ENCODE measurements at places on chromosomes 13 and 19.

DNA sequence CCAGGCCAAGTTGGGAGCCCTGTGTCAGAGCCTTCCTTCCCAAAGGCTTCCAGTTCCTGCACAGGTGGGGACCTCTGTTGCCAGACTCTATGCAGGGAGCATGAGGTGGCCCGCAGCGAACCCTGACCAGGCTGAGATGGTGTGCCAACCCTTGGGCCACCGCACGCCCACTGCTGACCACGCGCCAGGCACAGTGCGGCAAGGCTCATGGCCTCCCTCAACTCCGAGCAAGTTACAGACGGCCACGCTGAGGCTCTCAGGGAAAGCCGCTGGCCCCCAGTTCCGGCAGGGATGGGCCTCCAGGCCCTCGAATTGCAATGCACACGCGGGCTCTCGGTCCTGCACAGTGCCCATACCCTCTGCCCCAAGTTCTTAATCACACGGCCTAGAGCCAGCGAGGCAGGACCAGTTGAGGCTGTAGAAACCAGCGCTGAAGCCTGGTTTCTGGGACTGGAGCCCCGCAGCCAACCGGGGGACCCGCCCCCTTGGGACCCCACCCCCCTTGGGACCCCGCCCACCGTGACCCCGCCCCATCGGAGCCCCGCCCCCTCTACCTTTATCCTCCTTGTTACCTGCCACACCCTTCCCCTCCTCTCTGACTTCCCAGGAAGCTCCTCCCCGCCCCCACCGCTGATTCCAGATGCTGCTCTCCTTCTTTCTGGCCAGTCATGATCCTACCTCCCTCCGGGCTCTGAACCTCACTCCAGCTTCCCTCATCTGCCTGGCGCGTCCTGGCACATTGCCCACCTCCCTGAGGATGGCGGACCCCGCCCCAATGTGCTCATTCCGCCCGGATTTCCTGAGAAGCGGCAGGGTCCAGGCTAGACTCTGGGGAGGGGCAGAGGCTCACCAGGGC is 6.0 kb downstream of the PEX11G start:
- peak; percentile 23 for DNase-seq

- DNase-seq: no peak
These were observed 14.1 kb upstream of the SOX21 start for GRCh38 chr13:94726425-94726824.

GRCh38 chr13:97695684-97696083 is 257.8 kb upstream of the IPO5 start:
- no peak for DNase-seq

DNA sequence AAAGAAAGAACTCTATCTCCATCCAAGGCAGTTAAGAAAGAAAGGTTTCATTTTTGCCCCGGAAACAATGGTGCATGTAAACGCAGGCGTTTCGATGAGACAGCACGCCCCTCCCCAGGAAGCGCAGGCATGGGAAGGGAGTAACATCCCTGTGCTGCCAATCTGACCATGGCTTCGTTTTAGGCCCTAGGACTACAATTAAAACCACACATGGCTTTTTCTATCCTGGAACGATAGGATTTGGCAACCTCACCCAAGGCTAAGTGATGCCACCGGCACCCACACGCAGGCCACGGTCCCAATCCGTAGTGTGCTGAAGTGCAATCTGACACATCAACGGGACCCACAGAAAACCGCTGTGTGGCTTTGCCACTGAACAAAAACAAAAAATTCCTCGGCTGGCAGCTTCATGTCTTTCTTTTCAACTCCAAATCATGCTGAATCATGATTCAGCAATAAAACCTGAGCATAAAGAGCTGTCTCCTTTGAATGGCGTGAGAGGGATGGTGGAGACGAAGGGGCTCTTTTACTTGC is 24.2 kb downstream of the RANBP3 start:
- peak; percentile 64 for DNase-seq

DNA sequence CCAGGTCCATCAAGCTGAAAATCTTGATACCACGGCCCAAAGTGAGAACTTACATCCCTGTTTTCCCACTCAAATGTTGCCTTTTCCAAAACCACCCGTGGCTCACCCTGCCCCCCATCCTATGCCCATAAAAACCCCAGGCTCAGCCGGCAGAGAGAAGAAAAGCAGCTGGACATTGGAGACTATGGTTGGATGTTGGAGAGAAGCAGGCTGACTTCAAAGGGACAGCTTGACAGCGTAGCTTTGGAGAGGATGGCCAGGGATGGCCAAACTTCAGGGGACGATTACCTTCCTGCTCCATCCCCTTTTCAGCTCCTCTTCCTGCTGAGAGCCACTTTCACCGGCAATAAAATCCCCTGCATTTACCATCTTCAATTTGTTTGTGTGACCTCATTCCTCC is 3.5 kb upstream of the ZNF792 start:
- no peak for DNase-seq

- no peak for DNase-seq
These were observed 142.9 kb upstream of the SERP2 start for GRCh38 chr13:44230736-44231135.

DNA sequence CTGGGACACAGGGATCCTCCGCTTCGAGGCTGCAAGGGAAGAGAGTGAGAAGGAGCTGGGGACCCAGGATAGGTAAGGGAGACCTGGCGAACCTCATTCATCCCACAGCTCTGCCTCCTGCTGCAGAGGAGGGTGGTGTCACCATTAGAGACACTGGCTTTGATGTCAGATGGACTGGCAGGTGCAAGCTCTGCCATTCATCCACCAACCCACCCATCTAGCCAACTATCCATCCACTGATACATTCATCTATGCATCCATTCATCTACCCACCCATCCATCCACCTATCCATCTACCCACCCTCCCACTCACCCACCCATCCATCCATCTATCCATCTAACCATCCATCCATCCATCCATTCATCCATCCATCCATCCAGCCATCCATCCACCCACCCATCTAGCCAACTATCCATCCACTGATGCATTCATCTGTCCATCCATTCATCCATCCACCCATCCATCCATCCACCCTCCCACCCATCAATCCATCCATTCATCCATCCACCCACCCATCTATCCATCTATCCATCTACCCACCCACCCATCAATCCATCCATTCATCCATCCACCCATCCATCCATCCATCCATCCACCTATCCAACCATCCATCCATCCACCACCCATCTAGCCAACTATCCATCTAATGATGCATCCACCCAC is 5.7 kb downstream of the C19orf33 start:
- no peak for DNase-seq

DNA sequence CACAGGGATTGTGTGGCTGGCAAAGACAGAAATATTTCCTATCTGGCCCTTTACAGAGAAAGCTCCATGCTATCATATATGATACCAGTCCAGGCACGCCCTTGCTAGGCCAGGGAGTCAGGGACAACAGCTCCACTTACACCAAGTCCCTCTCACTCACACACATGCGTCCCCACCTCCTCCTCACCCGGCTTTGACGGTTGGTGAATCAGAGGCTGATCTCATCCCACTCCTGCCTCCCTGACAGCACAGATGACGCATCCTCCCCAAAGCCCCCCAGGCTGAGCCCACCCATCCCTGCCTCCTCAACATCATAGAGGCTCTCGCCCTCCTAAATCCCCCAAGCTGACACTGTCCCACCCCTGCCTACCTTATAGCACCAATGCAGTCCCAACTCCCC is 62.7 kb downstream of the F2RL3 start:
- DNase-seq: no peak

DNA sequence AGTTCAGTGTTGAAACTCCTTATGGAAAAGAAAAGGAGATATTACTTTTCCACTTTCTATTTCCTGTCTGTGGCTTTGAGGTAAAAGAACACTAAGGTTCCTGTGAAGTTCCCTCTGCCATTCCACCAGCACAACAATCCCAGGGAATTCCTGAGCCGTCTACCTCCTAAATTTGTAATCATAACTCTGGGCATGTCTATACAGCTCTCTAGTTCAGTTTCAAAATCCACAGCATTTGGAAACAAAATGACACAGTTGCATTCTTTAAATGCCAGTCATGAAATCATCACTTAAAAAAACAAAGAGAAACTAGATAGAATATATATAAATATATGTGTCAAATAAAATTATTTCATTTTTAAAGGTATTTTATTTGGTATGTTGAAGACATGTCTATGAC is 9.0 kb upstream of the THSD1 start:
- DNase-seq: no peak

DNA sequence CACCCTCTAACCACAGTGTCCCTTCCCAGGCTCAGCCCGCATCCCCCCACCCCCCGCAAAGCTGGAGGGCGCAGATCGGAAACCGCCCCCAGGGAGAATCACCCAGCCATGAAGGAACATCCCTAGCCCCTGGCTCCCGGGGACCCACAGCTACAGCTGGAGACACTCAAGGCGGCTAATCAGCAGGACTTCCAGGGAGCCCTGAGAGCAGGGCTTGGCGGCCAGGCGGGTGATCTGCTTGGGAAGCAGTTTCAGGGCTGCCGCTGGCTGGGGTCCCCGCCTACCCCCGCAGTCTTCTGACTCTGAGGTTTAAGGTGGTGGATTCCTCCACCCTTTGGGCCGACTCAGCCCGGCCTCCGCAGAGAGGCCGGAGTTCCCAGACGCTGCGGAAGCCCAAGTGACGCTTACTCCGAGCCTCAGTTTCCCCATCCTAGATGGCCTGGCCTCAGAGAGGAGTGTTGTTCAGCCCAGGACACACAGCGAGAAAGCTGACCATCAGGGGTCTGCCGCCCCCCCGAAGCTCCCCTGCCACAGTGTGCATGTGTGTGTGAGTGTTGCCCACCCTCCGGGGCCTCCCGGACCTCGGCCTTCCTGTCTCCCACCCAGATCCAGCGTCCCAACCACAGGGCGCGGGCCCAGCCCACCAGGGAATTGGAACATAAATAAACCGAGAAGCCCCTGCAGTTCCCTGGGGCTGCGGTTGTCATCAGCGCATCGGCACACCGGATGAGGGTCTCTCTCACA is 9.8 kb downstream of the FUT6 start:
- no peak for DNase-seq

All from activated CD4-positive, alpha-beta T cell treated with anti-CD3 and anti-CD28 coated beads for 48 hours (primary cell).